ENCODE measurements at places on chromosomes 6 and 20.

DNA sequence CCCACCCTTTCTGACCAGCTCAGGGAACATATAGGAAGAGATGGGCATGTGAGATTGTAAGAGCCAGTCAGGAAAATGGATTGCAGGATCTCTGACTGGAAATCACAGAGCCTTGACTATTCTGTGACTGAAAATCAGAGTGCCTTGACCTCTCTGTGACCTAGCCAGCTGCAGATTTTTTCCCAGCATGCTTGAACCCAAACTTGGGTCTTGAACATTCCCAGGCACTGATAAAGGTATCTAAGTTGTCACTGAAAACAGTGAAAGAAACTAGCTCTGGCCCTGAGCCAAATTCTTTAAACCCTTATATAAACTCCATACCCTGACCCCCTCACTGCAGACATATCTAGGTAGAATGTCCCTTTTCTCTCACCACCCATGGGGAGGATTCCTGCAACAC, 2.3 kb upstream of the ZNF165 start:
- DNase-seq: no peak

DNA sequence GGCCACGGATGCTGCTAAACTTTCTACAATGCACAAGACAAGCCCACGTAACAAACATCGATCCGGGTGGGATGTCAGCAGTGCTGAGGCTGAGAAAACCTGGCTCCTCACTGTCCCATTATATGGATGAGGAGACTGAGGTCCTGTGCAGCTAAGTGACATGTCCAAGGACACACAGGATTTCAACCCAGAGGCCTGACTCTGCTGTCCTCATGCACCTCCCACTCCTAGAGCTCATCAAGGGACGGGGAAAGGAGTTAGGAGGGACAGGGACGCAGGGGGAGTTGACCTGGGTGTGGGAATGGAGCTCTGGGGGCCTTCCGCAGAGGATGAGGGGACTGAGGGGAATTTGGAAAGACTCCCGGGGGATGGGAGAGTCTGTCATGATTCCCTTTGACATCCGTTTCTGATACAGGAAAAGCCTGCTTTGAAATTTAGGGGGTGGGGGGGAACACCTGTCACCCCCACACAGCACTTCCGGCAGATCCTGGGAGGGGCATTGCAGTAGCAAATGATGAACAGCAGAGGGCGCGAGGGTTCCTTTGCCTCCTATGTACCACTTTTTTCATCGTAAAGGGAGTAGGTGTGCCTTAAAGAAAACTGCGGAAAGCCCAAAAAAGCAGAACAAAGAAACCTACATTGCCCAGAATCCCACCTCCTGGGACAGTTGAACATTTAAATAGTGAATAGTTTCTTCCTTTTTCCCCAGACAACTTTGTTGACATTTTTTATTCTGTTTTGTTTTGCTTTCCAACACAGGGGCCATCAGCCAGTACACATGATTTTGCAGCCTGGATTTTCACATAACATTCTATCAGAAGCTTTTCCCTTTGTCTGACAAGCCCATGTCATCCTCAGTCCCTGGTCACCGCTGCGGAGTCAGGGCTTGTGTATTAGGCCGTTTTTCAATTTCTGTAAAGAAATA, 48.6 kb downstream of the SLC2A10 start:
- DNase-seq: peak; percentile 55

DNA sequence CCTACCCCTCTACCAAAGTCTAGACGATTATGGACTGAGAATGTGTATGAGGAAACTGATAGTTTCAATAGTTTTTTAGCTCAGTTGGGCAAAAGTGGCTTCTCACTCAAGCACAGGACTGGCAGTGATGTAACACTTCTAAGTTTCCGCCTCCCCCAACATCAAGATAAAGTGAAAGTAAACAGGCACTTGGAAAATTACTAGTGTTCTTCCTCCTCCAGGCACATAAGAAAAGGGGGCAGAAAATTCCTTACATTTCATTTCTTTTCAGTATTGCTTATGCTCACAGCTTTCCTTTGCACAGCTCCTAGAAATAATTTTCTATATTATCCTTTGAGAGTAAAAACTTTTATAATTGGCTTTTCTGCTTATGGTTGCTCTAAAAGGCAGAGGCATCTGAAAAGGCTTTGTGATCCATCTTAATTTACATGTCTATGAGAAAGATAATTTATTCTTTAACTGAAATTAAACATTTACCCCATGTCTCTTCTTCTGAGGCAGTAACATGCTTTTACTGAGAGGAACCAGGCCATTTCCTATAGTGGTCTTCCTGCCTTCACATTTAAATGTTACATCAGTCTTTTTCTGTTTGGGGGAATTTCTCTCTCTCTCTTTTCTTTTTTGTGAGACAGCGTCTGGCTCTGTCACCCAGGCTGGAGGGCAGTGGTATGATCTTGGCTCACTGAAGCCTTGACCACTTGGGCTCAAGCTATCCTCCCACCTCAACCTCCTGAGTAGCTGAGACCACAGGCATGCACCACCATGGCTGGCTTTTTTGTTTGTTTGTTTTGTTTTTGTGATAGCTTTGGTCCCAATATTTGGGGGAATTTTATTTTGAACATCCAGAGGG, 65.0 kb upstream of the EEF1A1 start:
- DNase-seq: no peak

DNA sequence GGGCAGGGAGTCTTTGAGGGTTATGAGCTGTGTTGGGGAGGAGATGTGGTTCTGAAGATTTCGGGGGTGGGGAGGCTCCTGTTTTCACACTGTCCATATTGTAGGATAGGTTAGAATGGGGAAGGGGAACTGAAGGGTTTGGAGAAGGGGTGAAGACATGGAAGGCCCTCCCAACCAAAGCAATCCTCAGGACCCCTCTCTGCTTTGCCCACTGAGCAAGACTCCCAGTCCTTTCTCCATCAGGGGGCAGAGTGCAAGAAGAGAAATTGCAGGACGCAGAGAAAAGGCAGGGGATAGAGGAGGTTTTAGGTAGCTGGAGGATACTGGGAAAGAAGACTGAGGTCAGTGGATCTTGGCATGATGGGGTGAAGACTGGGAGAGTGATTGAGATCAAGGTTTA, 3.9 kb downstream of the SYNGAP1 start:
- DNase-seq: no peak

GRCh38 chr20:46735436-46735835, 26.0 kb downstream of the SLC2A10 start:
- DNase-seq: no peak

DNA sequence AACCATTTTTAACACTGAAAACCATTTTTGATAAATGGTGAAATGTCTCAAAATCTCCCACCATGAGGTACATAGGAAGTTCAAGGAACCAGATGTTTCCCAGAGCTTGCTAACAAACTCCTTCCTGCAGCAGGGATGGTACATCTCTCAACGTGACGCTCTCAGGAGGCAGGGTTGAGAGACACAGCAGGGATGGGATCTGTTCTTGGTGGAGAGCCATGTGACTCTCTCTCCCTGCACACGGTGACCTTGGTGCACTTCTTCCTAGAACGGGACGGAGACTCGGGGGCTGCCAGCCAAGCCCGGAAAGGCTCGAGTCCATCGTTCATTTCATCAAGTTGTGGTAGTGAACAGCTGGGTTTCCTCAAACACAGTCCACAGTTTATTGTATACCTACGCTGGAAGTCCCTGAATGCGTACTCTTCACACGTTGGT, 94.2 kb downstream of the FAM50B start:
- no peak for DNase-seq

GRCh38 chr6:132131758-132132157, 180.6 kb upstream of the CCN2 start:
- no peak for DNase-seq

- no peak for DNase-seq
Measured at GRCh38 chr6:6975459-6976111, 132.2 kb upstream of the RREB1 start.

GRCh38 chr6:38404900-38405556, 234.7 kb downstream of the BTBD9 start:
- DNase-seq: no peak

DNA sequence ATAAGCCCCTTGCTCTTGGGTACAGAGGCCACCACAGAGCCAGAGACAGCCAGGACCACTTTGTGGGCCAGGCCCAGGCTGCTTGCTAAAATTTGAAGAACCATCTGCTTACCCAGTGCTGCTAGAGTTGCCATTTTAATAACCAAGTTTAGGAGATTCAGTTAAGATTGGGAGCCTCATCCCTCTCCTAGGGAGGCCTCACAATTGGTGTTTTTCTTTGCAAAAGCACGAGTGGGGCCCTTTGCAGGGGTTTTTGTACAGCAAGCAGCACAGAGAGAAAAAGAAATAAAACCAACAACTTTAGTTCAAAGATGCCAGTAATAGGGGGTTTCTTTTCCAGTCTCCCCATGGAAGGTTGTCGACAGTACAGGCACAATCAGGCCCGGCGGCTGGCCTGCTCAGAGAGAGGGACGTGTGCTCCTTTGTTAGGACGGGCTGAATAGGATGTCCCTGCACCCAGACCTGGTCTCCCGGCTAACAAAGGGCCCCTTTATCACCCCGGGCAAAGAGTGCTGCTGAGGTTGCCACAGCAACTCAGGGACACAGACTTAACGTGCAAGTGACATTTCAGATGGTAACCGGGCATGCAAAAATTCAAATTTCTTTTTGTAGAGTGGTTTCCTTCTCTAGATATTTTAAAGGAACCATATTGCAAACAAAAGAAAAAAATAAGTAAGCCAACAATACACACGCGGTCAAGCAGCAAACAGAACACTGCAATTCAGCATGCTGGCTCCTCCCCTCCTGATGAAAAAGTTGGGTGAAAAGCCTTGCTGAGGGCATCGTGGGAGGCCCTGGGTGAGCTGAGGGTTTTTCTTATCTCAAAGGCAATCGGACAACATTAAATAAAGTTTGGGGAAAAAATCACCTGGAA, 10.5 kb upstream of the TOX2 start:
- no peak for DNase-seq

DNA sequence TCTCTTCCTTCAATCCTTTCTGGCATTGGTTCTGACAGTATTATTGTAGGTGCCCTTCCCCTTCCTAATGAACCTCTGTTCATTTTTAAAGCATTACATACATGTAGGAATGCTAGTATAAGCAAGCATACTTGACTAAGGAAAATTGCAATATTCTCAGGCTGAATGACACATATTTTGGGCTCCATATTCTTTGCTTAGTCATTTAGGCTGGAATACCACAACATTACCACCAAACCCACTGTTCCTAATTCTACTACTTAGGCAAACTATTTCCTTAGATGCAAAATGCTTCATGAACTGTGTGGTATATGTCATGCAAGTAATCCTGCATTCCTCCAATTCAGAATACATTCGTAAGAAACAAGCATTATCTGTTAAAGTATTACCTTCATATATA, 113.9 kb downstream of the PRDM1 start:
- DNase-seq: no peak

- DNase-seq: peak; percentile 58
Measured at GRCh38 chr6:33589731-33590530, 9.9 kb upstream of the BAK1 start.

- no peak for DNase-seq
Measured at GRCh38 chr6:88290411-88290810, 124.3 kb upstream of the CNR1 start.

- no peak for DNase-seq
Measured at GRCh38 chr20:2864626-2865025, 8.7 kb upstream of the PTPRA start.

GRCh38 chr6:161103475-161103874, 111.9 kb downstream of the MAP3K4 start:
- no peak for DNase-seq

DNA sequence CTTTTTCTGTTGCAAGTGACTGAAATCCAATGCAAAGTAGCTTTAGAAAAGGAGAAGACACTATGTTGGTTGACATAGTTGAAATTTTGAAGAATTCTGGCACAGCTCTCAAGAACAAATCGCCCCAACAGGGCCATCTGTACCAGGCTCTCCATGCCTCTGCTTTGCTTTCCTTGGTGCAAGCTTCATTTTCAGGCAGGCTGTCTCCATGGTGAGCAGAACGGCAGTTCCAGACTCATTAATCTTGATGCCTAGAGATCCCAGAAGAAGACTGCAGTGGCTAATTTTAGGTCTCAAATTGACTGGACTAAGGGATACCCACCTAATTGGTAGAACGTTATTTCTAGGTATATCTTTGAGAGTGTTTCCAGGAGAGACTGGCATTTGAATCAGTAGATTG, 950.7 kb upstream of the FLRT3 start:
- DNase-seq: no peak

- no peak for DNase-seq
Measured at GRCh38 chr6:10794239-10794638, 44.1 kb downstream of the MAK start.

GRCh38 chr6:147467428-147467827, 41.1 kb upstream of the SAMD5 start:
- DNase-seq: no peak

DNA sequence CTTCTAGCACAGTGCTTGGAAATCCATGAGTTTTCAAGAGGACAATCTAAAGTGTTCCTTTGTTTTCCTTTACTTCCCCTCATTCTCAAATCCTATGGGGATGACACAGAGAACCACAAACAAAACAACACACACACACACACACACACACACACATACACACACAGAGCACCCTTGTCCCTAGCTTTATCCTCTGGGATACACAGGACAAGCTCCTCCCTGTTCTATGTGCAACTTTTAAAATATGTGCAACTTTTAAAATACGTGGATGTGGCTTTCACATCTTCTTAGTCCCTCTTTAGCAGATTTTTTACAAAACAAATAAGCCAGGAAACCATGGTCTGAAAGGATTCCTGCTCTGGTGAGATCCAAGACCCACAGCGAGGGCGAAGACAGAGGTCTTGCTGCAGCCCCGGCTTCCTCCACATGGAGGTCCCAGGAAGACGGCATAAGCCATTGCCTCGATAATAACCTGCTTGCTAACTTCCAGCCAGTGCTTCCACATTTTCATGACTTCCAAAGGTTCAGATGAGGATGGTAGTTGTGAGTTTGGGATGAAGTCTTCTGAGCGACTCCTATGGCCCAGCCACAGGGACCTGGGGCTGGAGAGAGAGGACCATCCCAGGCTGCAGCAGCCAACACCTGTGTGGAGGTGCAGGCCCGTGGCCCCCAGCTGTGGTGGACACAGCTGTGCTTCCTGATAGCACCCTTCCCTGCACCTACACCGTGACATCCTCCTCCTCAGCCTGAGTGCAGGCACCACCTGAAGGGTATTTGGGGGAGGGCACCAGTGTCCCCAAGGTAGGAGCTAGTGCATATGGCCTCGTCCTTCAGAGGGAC, 62.8 kb upstream of the CD93 start:
- DNase-seq: no peak

GRCh38 chr20:48310305-48310704, 517.5 kb downstream of the PREX1 start:
- no peak for DNase-seq

DNA sequence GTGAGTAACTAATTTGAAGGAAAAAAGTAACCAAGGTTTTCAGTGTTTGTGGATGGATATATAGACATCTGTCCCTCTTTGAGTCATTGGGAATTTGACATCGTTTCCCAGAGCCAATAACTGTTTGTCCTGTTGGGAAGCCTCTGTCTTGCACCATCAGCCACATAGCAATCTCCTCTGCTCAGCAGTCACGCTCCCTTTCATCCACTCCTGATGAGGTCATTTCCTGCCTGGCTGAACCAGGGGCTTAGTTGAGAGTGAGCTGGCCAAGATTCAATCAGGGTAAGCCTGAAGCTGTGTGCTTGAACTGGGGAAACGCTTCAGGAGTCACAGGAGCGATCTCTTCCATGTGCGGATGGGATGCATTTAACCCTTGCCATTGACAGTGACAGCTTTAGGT, 121.5 kb upstream of the FOXQ1 start:
- no peak for DNase-seq

- no peak for DNase-seq
Measured at GRCh38 chr6:6725468-6726209, 137.1 kb downstream of the LY86 start.

Data from GM12891 (cell line).